ENCODE measurements at places on chromosomes 16 and 17.

- no peak for DNase-seq
Measured at GRCh38 chr17:19304751-19305150, 57.8 kb downstream of the B9D1 start.

- no peak for DNase-seq
Measured at GRCh38 chr17:82350182-82351030, 8.6 kb upstream of the TEX19 start.

- DNase-seq = no peak
Measured at GRCh38 chr17:79617740-79618382, 7.0 kb upstream of the RBFOX3 start.

- DNase-seq = no peak
Measured at GRCh38 chr16:85125570-85126393, 13.5 kb upstream of the CIBAR2 start.

GRCh38 chr17:72249441-72249840 lies 128.6 kb downstream of the SOX9 start:
- DNase-seq = no peak

- DNase-seq = no peak
Measured at GRCh38 chr16:83733301-83733700, 74.5 kb upstream of the HSBP1 start.

GRCh38 chr17:17985555-17985954 lies 12.9 kb downstream of the DRC3 start:
- DNase-seq = no peak

DNA sequence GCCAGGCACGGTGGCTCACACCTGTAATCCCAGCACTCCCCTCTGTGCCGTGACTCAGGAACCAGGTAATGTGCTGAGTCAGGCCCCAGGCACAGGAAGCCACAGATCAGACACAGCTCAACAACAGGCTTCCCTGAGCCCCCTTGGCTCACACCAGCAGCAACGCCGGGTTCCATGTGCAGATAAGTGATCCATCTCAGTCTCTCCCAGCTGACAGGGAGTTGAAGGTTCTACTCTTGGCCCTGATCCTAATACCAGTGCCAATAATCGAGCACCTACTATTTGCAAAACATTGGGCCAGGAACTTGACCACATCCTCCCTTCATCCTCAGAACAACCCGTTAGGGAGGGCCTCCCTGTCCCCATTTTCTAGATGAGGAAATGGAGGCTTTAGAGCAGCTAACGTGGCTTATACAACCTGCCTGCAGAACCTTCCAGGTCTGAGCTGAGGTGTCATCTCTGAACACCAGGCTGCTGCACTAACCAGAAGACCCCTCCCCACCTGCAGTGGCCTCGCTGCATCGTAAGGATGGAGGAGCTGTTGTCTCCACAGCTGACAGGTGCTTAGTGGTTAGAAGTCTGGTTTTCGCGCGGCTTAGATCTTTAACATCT lies 64.8 kb upstream of the AMZ2 start:
- DNase-seq = no peak

GRCh38 chr17:62109378-62109902 lies 44.4 kb upstream of the MED13 start:
- DNase-seq = peak; percentile 81

DNA sequence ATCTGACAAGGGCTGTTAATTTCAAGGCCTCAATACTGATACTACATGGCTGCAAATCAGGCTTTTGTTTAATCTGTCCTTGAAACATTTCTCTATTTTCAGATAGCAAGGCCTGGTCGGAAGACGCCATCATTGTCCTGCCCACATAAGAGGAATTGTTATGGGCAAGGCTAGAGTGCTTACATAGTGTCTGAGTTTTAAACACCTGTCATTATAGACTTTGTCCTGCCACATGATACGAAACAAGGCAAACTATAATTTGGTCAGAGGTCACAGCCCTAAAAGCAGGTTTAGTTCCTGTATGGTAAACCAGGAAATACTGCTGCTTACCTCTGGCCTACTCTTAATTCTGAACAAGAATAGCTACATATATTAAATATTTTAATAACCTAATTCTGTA lies 104.4 kb downstream of the SSH2 start:
- DNase-seq = no peak

- DNase-seq = no peak
Measured at GRCh38 chr16:75919664-75920063, 193.4 kb upstream of the CPHXL start.

DNA sequence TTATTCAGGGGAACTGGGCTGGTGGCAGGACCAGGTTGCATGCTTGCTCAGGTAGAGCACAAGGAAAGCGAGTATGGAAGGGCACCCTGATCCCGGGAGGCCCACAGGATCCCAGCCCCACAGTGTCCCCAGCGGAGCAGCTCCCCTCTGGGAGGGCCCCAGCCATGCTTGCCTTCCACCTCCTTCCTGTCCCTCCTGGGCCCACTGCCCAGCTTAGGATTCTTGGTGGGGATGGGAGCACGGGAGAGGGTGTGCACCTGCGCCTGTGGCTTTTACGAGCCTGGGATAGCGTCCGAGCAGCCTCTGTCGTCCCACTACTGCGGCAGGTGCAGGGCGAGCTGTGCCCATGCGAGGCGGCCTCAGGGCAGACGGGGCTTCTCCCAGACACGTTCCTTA lies 114.5 kb downstream of the BANP start:
- DNase-seq = no peak

DNA sequence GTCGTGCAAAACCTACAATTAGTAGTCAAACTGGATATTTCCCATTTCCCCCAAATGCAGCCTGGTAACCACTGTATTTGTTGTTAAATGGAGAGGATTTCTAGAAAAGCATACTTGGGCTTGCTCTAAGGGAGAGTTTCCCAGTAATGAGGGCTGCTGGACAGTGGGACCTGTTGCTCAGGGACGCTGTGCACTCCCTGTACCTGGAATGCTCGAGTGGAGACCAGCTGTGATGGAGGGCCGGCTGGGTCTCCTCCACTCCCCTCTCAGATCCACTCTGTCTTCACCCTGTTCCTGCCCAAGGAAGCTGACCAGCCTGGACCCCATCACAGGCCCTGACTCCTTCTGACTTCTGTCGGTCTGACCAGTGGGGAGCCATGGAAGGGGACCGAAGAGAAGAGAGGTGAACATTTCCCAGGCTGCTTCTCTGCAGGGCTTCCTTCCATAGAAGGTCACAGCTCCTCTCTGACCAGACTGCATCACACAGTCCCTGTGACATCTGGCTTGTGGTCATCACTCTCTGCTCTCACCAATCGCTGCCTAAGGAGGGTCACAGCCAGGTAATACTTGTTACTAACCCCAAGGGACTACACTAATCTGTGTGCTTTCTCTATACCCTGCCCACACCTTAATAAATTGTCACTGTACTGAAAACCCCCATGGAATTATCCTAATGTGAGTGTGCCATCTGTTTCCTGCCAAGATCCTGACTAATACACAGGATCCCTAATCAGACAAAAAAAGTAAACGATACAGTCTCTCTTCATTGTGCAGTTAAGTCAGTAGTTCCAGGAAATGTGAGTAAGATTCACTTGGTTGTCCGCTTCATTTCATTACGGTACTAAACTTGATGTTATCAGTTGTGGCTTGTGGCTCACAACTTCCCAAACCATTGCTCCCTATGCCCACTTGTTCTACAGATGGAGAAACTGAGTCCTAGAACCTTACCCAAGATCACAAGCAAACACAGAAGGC lies 102.4 kb downstream of the CCT6B start:
- DNase-seq = no peak
